ENCODE measurements at places on chromosomes 1 and 21.

DNA sequence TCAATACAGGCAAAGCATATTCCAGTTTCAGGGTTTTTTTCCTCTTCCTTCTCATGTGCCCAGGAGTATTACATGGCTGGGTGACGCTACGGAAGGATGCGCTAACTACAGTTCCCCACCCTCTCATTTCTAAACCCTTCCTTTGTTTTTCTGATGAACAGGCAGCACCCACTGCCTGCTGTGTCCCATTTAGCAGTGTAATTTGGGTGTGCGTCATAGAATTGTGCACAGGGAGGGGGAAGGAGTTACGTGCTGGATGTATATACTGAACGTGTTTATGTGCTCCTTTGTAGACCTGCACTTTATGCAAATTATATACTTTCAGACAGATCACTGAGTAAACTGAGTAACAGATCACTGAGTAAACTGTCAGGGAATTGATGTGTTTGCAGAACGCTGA is 44.5 kb downstream of the ELAPOR1 start:
- no peak for DNase-seq

GRCh38 chr1:59198564-59198963 is 98.3 kb upstream of the FGGY start:
- DNase-seq: no peak

DNA sequence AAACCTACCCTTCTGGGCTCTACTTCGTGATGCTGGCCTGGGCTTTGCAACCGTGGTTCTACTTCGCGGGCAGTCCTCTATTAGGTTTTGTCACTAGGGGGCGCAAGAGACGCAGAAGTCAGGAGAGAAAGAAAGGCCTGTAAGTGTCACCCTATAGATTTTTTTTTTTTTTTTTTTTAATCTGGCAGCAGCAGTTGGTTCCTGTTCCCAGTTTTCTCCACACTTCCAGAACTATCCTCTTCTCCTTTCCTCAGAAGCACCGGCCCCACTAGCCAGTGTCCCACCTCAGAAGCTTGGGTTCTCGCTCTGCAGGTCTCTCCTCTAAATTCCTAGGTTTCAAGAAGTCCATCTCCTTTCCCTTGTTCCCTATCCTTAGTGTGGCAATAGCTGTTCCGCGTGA is 9.1 kb upstream of the LCE2D start:
- peak; percentile 37 for DNase-seq

- DNase-seq: no peak
These were observed 51.9 kb downstream of the IL12RB2 start for GRCh38 chr1:67359592-67359991.

- DNase-seq: no peak
These were observed 99.7 kb downstream of the GLIS1 start for GRCh38 chr1:53639251-53639763.

- no peak for DNase-seq
These were observed 586 bp upstream of the AGPAT3 start for GRCh38 chr21:43864313-43864961.

DNA sequence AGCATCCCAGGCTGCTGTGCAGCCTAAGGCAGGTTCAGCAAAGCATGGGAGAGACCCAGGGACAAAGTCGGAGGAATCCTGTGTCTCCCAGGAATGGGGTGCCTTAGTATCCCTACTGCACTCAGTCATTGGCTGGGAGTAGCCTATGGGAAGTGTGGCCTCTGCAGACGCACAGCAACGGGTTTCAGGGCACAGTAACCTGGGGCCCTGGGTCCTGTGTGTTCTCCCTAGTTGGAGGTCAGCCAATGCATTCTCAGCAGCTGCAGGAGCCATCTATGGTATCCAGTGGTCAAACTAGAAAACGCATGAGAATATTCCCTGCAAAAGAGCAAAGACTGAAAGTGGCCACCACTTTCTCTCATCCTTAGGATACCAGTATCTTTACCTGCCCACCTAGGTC is 13.7 kb upstream of the C1orf21 start:
- DNase-seq: no peak

GRCh38 chr1:177170756-177171535 is at the start of gene BRINP2:
Gene BRINP2 (plus strand): TSS chr1:177170958. CDS start chr1:177229877, 58,919 bp downstream.
- no peak for DNase-seq

GRCh38 chr1:200386416-200386815 is 23.4 kb downstream of the ZNF281 start:
- no peak for DNase-seq

DNA sequence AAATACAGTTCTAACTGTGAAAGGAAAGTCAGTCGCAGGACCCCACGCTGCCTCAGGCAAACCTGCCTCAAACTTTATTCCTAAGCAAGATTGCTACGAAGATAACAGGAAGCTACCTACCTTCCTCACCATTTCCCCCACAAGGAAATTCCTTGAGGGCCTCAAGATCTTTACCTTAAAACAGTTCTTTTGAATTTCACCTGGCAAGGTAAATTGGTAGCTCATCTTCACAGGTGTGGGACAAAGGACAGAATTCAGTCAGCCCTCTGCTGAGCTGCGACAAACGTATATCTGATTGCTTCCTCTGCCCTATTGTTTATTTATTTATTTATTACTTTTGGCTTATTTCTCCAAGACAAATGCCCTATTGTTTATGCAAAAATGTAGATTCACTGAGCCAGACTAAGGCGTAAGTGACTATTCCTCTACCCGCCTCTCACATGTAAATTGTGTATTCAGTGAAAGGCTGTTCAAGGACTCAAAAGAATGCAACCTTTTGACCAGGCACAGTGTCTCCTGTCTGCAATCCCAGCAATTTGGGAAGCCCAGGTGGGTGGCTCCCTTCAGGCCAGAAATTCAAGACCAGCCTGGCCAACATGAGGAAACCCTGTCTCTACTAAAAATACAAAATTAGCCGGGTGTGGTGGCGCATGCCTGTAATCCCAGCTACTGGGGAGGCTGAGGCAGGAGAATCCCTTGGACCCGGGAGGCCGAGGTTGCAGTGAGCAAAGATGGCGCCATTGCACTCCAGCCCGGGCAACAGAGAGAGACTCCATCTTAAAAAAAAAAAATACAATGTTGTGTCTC is 17.3 kb upstream of the PKNOX1 start:
- DNase-seq: no peak

- DNase-seq: no peak
These were observed 1.5 kb upstream of the KRTAP10-6 start for GRCh38 chr21:44593598-44594405.

DNA sequence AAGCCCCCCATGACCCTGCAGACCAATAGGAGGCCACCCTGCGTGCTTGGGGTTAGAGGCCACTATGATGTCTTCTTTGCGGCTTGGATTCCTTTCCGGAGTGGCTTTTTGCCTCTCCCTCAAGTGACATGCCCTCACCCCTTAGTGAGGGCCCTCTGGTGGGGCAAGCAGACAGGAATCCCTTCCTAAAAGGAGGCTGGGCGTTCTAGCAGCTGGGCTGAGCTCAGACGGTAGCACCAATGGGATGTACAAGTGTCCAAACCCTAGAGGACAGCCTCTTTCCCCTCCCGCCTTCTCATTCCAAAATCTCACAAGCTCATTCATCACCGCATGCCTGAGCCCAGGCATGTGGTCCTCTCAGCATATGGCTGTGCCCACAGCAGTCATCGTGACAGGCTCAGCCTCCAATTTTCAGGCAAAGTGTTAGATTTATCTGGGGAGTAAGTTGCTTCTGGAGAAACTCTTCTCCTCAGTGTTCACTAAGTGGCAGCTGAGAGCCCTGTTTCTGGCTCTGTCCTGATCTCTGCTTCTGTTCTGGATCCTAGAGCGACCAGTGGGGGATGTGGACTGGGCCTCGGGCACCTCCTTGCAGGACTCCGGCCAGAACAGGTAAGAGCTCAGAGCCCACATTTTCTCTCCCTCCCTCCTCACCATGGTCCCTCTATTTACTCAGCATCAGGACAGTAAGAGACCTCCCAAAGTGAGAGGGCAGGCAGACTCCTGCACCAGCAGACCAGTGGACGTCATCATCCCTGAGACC is 4.8 kb downstream of the KIAA1614 start:
- peak; percentile 50 for DNase-seq

GRCh38 chr1:28518745-28519341 is 13.0 kb downstream of the RCC1 start:
- DNase-seq: no peak

DNA sequence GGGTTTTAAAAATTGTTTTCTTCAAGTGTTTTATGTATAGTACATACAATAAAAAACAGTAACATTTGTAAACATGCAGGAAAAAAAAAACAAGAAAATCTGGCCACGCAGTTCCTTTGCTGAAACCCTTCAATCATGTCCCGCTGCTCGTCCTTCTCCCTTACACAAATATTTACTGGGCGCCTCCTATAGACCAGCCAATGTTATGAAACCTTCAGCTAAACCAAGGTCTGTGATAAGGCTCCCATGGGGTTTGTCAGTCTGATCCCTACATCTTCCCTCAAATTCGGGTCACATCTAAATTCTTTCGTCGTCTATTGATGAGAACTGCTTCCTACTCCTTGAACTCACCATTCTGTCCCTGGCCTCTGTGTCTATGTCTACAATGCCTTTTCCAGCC is 583.9 kb downstream of the SMYD3 start:
- DNase-seq: no peak

DNA sequence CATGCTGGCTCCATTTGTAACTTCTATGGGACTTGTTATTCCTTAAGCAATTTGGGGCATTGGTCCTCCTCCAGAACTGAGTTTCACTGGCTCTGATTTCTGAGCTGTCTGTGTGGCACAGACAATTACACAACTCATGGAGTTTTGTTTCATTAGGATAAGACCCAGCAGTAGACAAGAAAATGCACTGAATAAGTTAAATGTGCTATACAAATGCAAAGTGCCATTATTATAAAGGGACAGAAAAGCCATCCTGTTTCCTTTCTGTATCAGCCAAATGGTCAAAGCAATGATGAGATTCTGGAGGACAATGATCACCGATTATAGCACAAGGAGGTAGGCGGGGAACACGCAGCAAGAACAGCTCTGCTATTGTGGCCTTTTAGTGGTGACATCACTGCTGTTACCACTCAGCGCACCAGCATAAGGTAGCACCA is 81.9 kb downstream of the CNIH3 start:
- no peak for DNase-seq

GRCh38 chr1:117017648-117018047 is 16.1 kb downstream of the CD101 start:
- DNase-seq: no peak

GRCh38 chr1:93715529-93716126 is 34.0 kb upstream of the BCAR3 start:
- DNase-seq: no peak
